ENCODE measurements at places on chromosomes 2 and 18. TPM values are rescaled to one million over a fixed set of nuclear protein-coding genes. Genes with fewer than 3 reads are reported as not detected.
A peak's percentile ranks its signal among the peaks of the same experiment; 100 is the strongest.

ALKAL2 gene
- 69.5 TPM for total RNA-seq

GRCh38 chr2:23523373-23524260, 138.6 kb downstream of the KLHL29 start:
- DNase-seq = no peak

GRCh38 chr2:30308280-30308679, 76.9 kb downstream of the LBH start:
- no peak for DNase-seq

RFX8 gene
- total RNA-seq = 0.29 TPM

DNA sequence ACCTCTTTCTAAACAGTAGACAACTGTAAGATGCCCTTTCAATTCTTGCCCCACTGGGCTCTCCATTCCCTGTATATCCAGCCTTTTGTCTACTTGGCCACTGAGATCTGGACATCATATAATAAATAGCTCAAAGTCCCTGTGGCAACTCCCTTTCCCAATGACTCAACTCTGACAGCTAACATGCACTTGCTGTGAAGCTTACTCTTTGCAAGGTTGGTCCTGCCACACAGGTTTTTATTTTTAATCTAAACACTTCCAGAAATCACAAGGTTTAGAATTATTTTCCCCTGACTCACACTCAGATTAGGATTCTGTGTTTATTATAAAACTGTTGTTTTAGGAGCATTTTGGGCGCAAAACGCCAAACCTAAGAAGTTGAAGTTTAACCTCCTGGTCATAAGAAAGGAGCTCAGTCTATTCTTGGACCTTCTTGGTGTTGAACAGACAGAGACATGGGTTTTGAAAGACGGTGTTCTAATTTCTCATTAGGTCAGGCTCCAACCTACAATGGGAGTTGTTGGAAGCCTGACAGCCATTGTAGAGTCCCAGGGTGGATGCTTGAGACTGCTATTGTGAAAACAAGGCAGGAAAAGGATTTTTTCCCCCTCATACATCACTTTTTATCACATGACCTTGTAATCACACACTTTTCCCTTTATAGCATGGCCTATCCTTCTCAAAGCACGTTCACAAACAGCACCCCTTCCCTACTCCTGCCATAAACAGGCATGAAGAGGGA, 124.7 kb upstream of the SERPINE2 start:
- DNase-seq = no peak

DNA sequence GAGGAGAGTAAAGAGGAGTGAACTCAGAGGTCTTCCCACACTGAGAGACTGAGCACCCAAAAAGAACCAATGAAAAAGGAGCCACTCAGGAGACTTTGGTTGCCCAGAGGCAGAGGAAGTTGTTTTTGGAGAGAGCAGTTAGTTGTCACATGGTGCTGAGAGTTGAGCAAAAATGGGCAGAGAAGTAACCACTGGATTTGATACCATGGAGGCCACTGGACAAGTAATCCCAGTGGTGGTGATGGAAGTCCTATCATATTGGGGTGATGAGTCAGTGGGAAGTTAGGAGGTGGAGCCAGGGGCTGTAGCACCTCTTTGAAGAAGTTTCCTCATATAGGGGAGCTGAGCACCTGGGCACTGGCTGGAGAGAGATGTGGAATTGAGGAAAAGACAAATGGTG, 235.8 kb downstream of the TPGS2 start:
- no peak for DNase-seq

CXCR1 gene
- total RNA-seq = not detected

KRCC1 gene
- total RNA-seq = 23.8 TPM

GRCh38 chr18:46001892-46002291, 34.8 kb upstream of the EPG5 start:
- DNase-seq = no peak

- no peak for DNase-seq
These were observed 65.4 kb upstream of the ST8SIA3 start for GRCh38 chr18:57286949-57287348.

- DNase-seq = peak; percentile 48
These were observed 5.2 kb downstream of the ZFP36L2 start for GRCh38 chr2:43221124-43221762.

DNA sequence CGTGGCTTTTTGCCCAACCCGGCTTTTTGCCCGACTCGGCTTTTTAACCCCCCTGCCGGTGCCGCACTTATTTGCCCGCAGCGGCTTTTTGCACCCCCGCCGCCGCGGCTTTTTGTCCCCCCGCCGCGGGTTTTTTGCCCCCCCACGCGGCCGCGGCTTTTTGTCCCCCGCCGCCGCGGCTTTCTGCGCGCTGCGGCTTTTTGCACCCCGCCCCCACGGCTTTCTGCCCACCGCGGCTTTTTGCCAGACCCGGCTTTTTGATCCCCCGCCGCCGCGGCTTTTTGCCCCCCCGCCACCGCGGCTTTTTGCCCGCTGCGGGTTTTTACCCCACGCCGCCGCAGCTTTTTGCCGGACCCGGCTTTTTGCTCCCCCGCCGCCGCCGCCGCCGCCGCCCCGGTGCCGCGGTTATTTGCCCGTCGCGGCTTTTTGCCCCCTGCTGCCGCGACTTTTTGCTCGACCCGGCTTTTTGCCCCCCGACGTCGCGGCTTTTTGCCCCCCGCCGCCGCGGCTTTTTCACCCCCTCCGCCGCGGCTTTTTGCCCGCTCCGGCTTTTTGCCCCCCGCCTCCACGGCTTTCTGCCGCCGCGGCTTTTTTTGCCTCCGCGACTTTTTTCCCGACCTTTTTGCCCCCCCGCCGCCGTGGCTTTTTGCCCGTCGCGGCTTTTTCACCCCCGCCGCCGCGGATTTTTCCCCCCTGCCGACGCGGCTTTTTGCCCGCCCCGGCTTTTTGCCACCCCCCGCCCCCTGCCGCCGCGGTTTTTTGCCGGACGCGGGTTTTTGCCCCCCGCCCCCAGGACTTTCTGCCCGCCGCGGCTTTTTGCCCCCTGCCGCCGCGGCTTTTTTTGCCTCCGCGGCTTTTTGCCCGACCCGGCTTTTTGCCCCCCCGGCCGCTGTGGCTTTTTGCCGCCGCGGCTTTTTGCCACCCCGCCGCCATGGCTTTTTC, 2786.5 kb downstream of the RPIA start:
- DNase-seq = no peak

SNTG2 gene
- 2.0 TPM for total RNA-seq

GPR39 gene
- 12.7 TPM for total RNA-seq

DNA sequence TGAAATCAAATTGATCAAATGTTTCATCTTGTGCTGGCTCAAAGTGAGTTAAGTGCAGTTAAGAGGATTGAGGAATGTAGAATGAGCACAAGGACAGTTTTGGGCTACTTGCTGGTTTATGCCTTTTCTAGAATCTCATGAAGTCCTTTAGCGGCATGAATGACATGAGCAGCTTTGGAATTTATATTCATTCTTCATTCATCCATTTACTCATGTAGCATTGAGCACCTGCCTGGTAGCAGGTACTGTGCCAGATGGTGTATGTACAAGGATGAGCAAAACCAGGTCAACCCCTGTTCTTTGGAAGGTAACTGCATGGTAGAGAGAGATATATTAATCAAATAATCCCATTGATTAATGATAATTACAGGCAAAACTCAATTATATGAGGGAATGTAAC, 1.2 kb downstream of the ICOS start:
- DNase-seq = no peak

CIB4 gene
- total RNA-seq = not detected

C2orf80 gene
- not detected for total RNA-seq

LRATD1 gene
- 33.4 TPM for total RNA-seq

ANKRD30BL gene
- total RNA-seq = not detected

ZNF385B gene
- total RNA-seq = 3.2 TPM

COPS9 gene
- 121 TPM for total RNA-seq

GRCh38 chr18:34773961-34774766, 64.1 kb downstream of the DTNA start:
- peak; percentile 46 for DNase-seq

DNA sequence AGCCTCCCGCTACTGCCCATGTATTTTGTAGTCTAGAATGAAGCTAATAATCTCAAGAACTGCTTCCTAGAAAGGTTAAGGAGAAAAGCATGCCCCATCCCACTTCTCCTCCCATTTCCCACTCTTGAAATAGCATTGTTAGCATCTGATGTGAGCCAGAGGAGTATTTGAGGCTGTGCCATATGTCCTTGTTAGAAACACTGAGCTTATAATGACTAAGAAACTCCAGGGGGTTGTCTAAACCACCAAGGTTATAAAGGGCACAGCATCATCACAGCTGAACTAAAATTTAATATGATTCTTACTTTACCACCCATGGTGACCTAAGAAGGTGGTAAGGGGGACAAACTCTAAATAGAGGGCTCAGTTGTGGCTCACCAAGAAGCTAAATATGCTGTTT, 16.6 kb downstream of the TSPYL6 start:
- DNase-seq = no peak

DNA sequence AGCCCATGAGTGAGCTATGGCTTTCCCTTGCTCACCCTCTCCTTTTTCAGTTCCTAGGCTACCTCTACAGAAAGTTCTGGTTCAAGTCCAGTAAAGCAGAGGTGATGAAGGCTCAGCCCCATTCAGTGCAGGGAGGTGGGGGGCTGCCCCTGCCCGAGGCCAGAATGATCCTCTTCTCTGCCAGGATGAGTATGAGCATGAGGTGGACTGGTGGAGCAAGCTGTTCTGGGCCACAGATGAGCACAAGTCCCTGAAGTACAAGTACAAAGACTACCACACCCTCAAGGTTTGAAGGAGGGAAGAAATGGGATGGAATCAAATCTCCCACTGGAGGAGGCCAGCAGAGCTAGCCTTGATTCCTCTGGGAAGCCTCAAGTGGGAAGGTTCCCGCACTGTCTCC, 42.4 kb downstream of the LMAN2L start:
- no peak for DNase-seq

VAMP8 gene
- 178 TPM for total RNA-seq

CDH7 gene
- total RNA-seq = not detected

DNA sequence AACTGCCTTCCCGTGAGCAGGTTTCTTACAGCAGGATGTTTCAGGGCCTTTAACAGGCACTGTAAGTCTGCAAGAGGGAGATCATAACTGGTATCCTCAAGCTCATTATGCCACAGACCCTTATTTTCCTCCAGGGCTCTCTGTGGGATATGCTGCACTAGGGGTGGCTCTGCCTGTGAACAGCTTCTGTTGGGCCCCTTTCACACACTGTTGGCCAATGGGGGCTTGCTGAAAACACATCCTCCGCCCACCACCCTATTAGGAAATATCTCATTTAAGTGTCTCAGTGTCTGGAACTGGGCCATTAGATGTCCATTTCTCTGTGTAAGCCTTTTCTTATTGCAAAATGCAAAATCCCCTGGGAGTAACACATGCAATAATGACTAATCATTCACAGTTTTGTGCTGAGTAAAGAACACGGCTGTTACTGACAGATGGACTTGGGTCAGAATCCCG, 414.3 kb upstream of the HS6ST1 start:
- DNase-seq = no peak

RESP18 gene
- not detected for total RNA-seq

- no peak for DNase-seq
These were observed 1.7 kb upstream of the ESCO1 start for GRCh38 chr18:21602299-21602587.
